Activated naive CD4-positive, alpha-beta T cell (primary cell): ENCODE measurements at places on chromosomes 3 and 15.

GRCh38 chr3:175111036-175111435 is 251.9 kb downstream of the NAALADL2 start:
- no peak for DNase-seq

DNA sequence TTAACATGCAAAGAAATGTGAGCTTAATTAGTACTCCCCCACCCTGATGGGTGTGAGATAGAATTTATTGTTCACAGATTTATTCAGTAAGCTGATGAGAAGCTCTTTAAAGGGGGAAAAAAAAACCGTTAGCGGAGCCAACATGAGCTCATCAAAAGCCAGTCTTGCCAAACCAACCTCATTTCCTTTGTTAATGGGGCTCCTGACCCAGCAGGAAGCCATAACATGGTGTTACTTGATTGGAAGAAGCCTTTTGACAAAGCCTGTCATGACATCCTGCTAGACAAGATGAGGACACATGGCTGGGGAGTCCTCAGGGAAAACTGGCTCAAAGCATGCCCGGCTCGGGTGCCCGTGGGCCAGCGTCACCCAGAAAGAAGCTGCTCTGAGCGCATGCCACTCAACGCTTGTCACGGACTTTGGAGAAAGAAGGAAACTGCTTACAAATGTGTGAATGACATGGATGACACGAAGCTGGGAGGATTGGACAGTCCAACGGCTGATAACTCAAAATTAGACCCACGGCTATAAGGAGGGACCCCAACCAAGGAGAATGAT is 64.6 kb downstream of the SLCO2A1 start:
- DNase-seq = no peak

DNA sequence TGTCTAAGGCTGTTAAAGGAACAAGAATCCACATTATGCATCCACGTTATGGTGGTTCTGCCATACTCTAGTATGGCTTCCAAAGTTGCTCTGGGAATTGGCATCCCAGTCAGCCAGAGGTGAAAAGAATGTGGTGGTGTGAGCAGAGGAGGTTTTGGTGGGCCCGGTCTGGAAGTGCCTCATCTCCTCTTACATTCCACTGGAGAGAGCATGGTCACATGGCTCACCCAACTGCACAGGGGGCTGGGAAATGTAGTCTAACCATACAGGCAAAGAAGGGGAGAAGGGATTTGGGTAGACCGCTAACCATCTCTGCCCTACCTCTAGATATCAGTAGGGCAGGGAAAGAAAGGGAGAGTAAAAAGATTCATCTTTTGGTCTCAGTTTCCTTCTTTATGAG is 3.2 kb upstream of the HEG1 start:
- no peak for DNase-seq

DNA sequence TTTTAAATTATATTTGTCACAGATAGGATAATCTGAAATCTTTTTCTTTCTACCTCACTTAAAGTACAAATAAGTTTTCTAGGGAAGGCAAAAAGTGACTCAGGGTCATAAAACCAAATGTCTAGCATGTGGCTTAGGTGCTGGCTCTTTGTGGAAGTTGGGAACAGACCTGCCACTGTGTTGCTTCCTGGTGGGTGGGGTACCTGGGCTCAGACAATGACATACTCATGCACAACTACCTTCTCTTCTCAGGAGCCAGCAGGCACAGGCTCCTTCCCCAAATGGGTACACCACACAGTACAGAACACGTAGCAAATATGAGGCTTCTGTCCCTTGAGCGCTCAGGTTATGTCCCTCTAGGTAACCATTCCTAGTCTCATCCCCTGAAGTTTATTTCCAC is 40.1 kb upstream of the MUC13 start:
- no peak for DNase-seq

DNA sequence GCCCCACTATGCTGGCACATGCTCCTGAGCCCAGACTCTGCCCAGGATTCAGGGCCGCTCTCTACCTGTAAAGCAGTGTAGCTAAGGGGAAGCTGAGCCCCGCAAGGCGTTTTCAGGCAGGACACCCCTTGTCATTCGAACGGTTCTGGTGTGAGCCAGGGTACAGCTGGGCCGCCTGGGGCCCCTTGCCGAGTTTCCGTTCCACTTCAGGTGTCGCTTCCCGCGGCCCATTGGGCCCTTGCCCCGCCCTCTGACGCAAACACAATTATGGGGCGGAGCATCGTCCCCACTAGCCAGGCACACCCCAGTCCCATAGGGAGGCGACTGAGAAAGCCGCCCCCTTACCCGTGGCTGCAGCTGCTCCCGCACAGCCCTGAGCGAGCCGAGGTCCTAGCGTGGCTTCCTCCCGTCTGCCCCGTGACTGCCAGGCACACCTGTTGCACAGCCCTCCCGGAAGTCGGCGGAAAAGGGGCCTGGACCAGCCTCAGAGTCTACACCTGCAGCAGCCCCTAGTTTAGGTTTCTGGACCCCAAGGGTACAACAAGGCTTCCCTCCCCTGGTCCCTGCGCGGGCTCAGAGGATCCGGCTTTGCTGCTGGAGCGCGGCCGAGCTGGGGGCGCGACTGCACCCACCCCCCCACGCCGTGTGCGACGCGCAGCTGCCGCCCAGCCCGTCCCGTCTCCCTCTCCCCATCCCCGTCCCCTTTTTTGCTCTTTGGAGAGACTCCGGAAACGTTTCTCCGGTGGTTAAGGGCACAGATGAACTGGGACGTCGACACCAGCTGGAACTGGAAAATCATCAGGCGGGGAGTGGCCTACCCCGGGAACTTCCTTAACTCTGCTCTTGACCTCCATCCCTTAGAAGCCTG is at the start of gene PLSCR2:
TSS of gene PLSCR2 (minus strand) at position 412 of the 868 bp plus-strand sequence. CDS start 9,657 bp downstream, outside the sequence.
- DNase-seq = peak; percentile 11

DNA sequence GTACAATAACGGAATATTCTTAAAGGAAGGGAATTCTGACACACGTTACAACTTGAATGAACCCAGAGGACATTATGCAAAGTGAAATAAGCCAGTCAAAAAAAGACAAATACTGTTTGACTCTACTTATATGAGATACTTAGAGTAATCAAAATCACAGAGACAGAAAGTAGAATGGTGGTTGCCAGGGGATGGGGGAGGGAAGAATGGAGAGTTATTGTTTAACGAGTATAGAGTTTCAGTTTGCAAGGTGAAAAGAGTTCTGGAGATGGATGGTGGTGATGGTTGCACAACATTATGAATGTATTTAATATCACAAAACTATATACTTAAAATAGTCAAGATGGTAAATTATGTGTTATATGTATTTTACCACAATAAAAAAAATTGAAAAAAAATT is 112.9 kb upstream of the ARHGEF3 start:
- DNase-seq = no peak

DNA sequence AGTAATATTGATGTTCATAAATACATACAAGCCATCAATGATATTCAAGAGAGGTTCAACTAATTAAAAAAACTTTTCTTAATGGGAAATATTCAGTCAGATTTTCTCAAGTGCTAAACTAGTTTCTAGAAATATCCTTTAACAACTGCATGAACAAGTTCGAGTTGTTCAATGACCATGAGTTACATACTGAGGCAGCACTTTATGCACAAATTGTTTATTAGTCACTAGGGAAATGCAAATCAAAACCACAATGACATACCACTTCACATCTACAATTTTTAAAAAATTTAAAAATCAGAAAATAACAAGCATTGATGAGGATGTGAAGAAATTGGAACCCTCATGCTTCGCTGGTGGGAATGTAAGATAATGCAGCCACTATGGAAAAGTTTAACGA is 62.4 kb downstream of the RAD18 start:
- DNase-seq = no peak

DNA sequence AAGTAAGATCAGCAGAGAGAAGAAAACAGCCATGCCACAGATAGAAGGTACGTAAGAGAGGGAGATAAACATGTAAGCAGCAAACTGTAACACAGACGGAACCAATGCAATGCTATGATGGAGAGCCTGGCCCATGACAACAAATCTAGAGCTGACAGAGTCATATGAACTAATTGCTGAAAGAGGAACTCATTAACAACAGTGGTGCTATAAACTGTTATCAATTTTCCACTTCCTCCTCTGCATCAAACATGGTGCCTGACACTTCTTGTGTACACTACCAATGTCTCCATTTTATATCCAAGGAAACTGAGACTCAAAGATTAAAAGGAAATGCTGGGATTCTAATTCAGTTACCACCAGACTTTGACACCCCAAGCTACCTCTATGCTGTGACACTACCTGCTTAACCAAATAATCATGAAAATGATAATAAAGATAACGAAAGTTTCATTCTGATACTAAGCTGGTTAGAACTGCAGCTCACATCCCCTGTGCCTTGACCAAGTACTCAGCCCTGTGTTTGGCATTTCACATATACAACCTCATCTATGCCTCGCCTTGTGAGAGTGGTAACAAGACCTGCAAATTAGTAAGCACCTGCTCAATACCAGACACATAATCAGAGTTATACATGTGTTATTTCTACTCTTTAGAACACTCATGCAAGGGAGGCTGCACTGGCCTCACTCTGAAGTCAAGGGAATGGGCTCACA is 79.3 kb downstream of the ANO10 start:
- DNase-seq = no peak

- DNase-seq = no peak
These were observed 25.8 kb upstream of the UBXN7 start for GRCh38 chr3:196458063-196458462.

DNA sequence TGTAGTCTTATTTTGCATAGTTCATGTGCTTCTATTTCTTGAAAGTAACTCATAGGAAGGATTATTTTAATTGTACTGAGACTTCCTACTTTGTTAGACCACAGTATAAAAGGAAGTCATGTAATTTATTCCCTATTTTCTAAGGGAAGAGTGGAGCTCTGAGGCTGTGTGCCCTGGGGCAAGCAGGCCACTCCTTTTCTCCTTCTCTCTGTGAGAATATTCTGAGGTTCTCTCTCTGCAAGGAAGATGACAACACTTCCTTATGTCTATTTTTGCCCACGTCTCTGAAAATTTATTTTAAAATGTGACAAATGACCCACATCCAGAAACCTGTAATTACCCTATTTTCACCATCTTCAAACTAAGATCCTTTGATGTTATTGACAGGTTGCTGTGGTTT is 11.0 kb downstream of the KCTD6 start:
- no peak for DNase-seq

GRCh38 chr3:46496746-46497555 is 825 bp upstream of the RTP3 start:
- DNase-seq = peak; percentile 31

- DNase-seq = no peak
These were observed 422.0 kb downstream of the SOX2 start for GRCh38 chr3:182133752-182134151.

DNA sequence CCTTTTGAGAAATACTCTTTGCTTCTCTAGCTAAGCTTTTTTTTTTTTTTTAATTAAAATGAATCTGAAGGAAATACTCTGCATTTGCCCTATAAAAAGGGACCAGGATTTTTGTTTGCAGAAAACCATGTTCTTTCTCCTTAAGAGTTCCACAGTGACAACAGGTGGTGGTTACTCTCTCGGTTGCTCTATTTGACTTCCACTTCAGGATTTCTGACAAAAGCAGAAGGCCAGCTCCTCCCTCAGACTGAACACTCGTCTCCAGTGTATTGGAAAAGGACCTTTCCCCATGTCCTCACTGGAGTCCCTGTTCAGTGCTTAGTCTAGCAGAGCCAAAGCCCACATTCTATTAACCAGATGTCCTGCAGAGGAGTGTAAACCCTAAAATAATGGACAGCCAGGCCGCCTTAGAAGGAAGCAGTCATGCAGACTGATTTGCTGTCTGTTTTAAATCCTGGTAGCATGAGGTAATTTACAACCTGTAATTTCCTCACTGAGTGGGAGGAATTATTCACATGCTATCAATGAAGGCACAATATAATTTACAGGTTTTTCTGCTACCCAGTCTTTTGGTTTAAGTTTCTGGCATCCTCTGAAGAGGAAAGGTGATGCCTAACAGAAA is 599.3 kb downstream of the PYDC2 start:
- no peak for DNase-seq

DNA sequence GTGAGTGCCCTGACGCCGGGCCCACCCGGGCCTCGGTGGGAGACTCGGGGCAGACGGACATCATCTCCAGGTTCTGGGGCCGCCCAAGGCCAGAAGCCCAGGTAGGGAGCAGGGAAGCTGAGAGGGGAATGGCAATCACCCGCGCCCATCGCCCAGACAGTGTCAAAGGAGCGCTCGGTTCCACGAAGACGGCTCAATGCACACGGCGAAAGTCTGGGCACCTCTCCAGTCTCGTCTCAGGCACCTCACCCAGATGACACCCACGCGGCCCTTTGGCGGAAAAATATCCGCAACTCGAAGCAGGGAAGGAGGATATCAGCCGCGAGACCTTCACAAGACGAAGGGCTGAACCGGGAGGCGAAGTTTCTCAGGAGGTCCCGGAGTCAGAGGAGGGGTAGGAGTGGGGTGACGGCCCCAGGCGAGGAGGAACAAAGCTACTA is 916 bp downstream of the IL17RD start:
- no peak for DNase-seq

DNA sequence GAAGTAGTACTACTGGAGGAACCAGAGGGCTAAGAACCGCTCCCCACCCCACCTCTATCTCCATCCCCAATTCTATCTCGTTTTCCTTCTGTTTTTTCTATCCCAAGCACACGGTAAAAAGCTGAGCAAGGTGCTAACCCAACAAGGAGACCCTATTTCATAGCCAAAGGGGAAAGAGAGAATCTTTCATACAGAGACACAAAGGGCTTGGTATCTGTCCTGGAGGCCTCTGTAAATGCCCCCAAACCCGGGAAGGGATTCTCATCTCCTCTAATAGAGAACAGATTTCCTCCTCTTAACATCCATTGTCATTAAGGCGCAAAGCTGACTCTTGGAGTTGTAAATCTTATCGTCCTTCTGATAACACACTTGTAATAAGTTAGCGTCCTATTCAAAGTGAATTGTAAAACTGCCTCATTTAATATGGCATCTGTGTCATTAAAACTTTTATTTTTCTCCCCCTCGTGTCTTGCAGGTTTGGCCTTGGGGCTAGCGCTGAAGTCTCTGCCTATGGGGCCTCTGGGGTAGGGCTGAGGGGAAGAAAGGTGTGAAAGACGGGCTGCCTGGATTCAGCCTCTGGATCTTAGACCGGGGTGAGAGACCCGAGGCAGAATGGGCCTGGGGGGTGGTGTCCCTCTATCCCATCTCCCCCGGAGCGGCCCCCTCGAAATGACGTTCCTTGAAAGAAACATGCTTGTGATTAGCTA is 12.1 kb downstream of the NR2F2 start:
- no peak for DNase-seq

- no peak for DNase-seq
These were observed 50.9 kb upstream of the SIN3A start for GRCh38 chr15:75502360-75502759.

DNA sequence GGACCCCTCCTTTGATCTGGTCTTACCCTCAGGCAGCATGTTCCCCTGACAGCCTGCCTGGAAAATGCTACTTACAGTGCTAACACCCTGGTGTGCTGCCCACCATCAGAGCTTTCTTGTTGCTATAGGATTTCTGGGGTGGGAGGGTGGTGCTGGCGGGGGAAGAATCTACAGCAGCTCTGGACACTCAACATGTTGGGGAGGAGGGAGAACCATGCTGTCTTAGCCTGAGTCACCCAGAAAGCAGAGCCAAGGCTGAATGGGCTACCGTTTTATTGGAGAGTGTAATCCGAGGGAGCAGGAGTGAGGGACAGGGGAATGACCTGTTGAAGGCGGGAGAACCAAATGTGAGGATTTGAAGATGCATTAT is 45.6 kb downstream of the MFSD1 start:
- no peak for DNase-seq

- no peak for DNase-seq
These were observed 686.2 kb downstream of the NLGN1 start for GRCh38 chr3:174083706-174084105.

GRCh38 chr3:142982038-142982773 is 18.7 kb upstream of the PAQR9 start:
- no peak for DNase-seq

- no peak for DNase-seq
These were observed 132.9 kb upstream of the LRIG1 start for GRCh38 chr3:66633402-66634381.
